ENCODE measurements at places on chromosomes 2 and 18.

DNA sequence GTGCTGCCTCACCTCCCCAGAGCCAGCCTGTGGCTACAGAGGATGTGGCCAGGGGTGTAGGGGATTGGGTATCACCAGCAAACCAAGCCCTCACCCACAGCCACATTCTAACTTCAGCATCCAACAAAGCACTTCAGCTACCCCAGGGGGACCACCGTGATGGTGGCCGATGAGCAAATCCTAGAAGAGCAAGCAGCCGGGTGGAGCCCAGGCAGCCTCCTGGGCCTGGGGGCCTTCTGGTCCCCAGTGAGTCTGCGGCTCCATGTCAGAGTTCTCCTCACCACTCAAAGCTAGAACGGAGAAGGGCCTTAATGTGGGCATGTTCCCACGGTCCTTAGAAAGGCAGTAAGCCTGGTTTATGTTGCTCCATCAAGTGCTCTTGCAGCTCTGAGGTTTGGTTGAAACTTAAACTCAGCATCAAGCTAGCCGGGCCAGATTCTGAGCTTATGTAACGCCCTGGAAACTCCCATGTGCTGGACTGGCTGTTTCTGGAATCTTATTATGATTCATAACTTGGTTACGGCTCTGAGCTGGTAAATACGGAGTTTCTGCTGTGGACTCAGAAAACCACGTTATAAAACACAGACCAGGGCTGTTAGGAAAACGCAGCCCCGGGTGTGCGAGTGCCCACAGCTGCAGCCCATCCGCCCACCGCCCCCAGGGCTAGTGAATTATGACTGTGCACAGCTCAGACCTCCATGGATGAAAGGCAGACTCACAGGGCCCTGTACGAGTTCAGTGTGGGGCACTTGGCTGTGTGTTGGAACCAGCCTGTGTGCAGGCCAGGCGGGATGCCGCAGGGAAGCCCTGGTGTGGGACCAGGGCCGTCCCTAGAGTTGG, 99.8 kb downstream of the SEPTIN10 start:
- DNase-seq = no peak

DNA sequence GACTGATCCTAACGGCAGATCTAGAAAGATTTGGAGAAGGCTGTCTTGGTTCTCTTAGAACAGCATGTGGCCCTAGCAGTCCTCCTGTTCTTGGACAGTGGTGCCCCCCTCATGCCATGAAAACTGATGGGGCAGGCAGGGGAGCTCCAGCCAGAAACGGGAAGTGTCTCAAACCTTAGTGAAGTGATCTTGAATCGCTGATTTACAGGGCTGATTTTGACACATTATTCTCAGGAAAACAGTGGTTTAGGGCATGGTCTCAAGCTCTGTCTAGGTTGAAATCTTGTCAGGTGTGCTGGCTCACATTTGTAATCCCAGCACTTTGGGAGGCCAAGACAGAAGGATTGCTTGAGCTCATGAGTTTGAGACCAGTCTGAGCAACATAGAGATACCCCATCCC, 37.8 kb downstream of the SRSF7 start:
- no peak for DNase-seq

DNA sequence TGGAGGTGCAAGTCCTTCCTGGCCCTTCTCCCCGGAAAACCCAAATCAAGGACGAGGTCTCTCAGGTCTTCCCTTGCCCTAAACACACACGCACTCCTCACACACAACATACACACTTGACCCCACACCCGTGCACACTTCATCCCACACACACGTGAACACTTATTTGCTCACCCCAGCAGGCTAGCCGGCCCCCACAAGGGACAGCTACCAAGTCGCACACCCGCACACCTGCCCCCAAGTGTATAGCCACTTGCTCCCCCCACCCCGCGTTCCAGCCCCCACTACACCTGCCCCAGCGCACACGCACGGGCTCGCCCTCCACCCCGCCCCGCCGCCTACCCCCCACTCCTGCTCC, 359 bp downstream of the TGFBRAP1 start:
- DNase-seq = no peak

GRCh38 chr18:267380-267687, 513 bp downstream of the THOC1 start:
- no peak for DNase-seq

DNA sequence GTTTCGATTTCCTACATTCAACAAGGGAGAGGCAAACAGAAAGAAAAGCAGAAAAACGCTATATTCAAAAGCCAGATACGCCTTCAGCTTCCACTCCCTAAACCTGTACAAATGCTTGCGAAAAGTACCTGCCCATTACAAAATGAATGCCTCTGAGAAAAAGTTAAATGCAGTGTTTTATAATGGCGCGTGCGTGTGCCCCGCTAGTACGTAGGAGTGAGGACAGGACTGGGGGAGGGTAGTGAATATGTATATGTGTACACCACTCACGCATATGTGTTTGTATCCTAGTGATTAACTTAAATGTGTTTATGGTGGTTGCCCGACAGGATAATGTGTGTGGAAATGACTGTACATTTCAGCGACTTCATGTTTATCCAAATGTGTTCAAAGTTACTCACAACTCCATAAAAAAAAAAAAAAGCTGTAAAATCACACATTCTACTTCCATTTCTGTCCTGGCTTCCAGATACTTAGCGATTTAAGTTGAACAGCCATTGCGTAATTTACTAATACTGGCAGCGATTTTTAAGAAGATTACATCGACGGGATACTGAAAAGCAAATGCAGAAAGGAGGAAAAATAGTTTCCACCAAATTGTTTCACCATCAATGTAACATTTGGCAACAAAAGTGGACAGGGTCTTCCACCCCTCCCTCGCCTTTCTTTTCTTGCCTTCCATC, 1.3 kb downstream of the NEUROD1 start:
- no peak for DNase-seq

DNA sequence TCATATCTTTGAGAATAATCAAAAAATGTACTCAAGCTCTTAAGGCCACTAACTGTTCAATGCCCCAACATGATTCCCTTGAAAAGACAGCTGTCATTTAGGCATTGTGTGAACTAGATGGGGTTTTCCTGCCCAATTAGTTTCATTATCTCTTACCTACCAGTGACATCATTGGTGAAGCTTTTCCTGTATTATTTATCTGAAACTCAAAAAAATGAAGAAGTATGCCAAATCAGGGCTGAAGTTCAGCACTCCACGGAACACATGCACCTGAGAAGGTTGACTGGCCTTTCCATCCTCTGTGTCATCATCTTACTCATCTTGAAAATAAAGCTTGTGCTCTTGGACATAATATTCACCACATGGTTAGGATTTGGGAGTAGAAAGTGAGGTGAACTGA, 126.4 kb downstream of the TXNL1 start:
- DNase-seq = no peak
